ENCODE measurements at places on chromosomes 2 and 18.
A peak's percentile ranks its signal among the peaks of the same experiment; 100 is the strongest.

DNA sequence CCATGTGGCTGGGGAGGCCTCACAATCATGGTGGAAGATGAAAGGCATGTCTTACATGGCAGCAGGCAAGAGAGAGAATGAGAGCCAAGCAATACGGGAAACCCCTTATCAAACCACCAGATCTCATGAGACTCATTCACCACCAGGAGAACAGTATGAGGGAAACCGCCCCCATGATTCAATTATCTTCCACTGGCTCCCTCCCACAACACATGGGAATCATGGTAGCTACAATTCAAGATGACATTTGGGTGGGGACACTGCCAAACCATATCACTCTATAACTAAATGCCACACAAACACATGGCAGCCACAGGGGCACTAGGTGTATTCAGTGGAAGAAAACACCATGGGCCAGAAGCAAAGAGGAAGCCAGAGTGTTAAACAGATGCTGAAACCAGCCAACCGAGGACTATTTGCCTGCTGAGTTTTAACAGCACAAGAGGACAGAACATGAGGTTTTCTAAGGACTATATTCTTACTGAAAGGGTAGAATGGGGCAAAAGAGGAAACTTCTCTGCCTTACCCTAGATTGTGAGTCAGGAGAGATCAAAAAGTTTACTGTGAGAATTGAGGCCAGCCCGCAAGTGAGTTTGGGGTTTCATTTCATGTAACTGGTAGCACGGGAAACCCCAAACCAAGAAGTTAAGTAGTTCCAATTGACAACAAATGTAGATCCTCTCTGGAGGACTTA is 49.2 kb downstream of the SIGLEC15 start:
- DNase-seq = no peak

- DNase-seq = no peak
Observed at GRCh38 chr2:236943841-236944513, 141.7 kb upstream of the COPS8 start.

- no peak for DNase-seq
Observed at GRCh38 chr18:12679183-12679786, 21.4 kb upstream of the SPIRE1 start.

GRCh38 chr2:239382384-239382880 is 18.4 kb downstream of the HDAC4 start:
- no peak for DNase-seq

DNA sequence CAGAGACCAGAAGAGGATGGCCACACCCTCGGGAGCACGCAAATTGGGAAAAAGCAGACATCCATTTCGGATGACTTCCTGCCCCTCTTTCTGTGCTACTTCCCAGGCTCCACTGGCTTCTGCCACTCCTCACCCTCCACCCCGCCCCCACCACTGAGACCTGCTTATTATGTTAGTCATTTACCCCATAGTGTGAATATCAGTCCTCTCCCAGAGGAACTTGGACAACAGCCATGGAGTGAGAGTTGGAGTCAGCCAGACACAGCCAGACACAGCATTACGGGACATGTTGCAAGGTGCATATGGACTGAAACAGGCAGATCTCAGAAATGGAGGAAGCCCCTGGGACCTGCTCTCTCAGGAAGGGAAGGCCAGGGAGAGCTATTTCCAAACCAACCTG is 51.8 kb downstream of the CTIF start:
- no peak for DNase-seq

DNA sequence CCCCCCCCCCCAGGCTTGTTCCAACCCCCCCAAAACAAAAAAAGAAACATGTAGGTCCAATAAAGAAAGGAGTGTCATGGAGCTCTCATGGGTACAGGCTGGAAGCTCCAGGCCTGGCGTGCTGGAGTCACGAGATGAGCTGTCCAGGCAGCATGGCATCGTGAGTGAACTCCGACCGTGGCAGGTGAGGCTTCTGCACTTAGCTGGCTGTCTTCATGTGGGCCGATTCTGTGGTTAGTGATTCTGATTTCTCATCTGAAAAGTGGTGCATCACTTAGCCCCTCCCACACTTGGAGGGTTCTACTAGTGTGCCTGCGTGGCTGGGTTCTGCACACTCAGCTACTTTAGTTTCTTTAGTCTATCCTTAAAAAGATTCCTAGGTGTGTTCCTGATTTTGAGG is 126.4 kb upstream of the MGAT5 start:
- DNase-seq = no peak

- no peak for DNase-seq
Observed at GRCh38 chr18:23929362-23929930, 85.1 kb upstream of the TTC39C start.

GRCh38 chr2:230234122-230234722 is 8.7 kb downstream of the SP140 start:
- no peak for DNase-seq

GRCh38 chr2:32189011-32189410 is 23.3 kb downstream of the SLC30A6 start:
- no peak for DNase-seq

DNA sequence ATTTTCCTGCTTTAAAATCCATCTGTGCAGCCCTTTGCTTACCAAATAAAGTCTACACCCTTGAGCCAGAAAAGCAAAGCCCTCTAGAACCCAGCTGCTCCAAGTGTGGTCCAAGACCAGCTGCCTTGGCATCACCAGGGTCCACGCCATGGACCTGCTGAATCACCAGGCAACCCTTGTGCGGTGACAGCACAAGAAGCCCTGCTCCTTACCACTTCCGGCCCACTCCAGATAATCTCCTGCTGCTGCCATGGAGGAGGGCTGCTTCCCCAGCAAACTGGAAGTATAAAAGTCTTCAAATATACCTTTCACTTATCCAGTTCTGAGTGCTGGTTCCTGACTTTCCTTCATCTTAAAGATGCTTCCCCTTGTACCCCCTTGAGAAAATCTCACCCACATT is 106.0 kb upstream of the PKDCC start:
- no peak for DNase-seq

DNA sequence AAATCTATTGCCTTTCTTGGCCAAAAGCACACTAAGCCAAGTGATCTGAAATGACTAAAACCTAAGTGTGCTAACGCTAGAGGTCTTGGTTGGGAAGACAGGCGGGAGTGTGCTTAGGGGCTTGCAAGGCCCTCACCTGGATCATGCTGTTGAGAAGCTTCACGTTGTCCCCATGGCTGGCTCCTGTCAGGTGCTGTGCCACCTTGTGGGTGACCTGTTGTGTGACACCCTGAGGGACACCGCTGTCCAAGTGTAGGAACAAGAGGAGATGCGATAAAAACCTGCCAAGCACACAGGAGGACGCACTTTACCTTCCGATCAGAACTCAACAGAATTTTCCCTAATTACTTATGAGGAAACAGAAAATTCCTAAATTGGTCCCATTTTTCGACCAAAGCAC is 50.8 kb downstream of the EPG5 start:
- DNase-seq = no peak

GRCh38 chr2:96768083-96768561 is 7.4 kb downstream of the CNNM4 start:
- no peak for DNase-seq

DNA sequence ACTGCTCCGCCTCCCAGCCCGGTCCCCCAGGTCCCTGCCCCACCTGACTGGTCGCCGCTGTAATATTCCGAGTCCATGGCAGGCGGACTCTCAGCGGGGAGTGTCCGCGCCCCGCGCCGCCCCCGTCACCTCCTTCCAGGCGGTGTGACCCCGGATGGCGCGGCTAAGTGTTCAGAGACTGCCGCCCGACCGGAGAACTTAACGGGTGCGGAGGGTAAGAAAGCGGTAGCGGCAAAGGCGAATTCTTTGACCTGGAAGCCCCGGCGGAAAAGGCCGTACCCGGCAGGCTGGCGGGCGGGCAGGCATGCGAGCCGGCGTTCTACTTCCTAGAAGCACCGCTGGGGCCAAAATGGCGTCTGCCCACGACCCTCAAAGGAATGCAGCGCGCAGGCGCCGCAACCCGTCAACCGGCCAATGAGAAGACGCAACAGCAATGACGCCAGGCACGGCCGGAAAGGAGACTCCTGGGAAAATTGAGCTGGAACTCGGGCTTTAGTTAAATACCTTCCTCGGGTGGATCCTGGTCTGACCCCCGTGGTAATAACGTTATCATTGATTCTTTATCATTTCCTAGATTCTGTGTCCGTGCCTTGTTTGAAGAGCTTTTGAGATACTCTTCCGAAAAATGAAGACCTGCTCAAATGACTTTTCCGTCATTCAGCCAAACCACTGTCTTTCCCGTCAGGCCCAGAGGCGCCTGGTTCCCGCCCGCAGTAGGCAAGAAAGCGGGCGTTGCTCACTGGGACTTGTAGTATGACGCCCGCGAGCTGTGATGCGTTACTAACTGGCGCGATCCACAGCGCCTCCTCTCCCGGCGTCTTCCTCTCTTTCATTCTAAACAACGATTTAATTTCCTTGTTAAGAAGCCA is at the start of gene IWS1:
IWS1 (minus strand) TSS at position 358 of the 869 bp plus-strand sequence; CDS start at position 77, 281 bp downstream.
- peak; percentile 82 for DNase-seq

DNA sequence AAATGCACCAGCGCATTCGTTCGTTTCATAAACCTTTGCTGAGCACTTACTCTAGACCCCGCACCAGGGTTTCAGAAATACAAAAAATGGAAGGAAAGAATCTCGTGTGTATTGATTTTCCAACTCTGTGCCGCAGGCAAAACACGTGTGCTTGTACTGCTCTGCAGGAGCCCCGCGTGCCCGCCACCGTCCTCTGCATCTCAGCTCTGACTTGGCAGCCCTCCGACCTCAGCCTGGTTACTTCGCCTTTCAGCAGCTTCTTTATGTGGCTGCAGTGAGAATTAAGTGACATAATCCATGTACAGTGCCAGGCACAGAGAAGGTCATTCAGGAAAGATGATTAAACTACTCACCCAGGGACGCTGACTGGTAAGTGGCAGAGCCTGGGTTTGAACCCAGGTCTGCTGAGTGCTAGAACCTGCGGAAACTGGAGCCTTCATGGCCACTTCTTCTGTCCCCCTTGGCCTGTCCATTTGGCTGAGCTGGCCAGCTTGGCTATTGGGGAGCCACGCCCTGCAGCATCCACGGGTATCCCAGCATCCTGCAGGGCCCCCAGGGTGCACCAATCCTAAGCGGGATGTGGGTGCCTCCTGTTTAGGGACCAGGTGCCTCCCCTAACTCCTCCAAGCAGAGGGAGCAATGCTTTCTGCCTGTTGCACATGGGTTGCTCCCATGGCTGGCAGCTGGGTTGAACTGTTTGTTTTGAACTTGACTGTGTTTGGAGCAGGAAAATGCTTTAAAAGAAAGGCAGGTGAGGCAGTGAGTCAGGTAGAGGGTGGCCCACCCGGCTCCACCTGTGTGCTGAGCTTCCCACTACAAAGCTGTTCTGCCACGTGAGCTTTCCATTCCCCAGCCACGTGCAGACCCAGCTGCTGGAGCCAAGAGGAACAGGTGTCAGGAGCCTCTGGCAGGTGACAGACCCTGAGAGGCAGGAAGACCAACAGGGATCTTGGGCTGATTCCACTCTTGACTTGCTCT is 34.3 kb downstream of the INHBB start:
- DNase-seq = no peak

DNA sequence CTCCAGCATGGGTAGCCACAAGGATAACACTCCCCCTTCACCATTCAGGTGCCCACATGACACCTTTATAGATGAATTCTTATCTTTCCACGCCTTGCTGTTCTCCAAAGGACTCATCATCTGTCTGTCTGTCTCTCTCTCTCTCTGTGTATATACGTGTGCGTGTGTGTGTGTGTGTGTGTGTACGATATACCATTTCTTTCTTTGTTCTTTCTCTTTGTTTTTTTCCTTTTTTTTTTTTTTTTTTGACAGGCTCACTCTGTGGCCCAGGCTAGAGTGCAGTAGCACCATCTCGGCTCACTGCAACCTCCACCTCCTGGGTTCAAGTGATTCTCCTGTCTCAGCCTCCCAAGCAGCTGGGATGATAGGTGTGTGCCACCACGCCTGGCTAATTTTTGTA is 98.2 kb downstream of the DLGAP1 start:
- DNase-seq = no peak

GRCh38 chr2:241489733-241490680 is 18.4 kb downstream of the STK25 start:
- no peak for DNase-seq

- no peak for DNase-seq
Observed at GRCh38 chr2:227324642-227324994, 433 bp upstream of the MFF start.

DNA sequence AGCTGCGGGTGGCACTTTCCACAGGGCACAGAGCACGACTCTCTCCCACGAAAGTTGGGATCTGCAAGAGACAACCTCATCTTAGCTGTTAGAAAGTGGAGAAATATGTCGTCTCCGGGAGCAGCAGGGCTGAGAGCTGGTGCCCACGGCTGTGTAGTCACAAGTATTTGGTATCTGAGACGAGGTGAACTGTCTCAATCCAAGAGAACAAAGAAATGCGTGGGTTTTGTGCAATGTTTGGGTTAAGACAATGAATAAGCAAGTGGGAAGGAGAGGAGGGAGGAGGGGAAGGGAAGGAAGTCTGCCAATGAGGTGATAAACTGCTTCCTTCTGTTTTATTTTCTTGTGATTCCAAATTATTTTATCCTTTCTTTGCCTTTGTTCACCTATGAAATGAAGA is 18.0 kb downstream of the DYTN start:
- DNase-seq = no peak

- DNase-seq = no peak
Observed at GRCh38 chr2:191846515-191847476, at the start of gene CAVIN2. Gene CAVIN2, minus strand, starts transcription at chr2:191847088. Its CDS starts 163 bp downstream, at chr2:191846925.

- DNase-seq = no peak
Observed at GRCh38 chr2:236608188-236608525, 38.5 kb downstream of the ACKR3 start.

DNA sequence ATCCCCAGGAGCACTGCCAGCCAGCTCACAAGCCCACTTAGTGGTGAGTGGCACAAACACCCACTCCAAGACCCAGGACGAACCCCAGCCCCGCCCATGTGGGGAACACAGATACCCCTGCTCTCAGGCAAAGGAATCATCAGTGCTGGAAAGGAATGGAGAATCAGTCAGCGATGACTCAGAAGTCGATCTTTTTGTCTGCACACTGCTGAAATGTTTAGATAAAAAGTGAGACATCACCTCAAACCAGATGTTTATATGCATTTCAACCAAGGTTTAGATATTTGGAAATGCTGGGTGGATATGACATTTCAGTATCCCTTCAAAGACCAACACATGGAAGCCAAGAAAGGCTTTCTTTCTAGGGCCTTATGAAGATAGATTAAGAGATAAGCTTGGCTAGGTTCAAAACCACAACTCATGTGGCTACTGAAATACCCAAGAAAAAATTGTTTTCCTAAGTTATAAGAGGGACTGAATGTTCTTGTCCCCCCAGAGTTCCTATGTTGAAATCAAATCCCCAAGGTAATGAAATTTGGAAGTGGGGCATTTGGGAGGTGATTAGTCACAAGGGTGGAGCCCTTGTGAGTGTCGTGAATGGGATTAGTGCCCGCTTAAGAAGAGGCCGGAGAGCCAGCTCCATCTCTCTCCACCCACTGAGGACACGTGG is 43.7 kb downstream of the POU3F3 start:
- DNase-seq = no peak

DNA sequence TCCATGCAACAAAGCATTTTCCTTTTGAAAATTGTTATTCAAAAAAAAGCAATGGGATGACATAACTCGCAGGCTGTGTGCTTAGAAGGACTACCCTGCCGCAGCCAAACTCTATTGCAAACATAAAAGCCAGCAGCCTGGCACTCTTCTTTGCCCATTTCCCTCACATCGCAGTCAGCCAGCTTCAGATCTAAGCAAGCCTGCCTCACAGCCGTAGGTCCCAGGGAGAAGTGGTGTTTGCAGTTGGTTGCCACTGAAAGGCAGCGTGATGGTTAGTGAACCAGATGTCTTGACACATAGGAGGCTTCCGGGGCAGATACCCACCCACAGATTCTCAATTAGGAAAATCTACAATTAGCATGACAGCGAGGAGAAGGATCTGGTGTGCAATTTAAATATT is 655.2 kb downstream of the RNF144A start:
- no peak for DNase-seq

Measured in stimulated activated CD8-positive, alpha-beta memory T cell treated with anti-CD3 and anti-CD28 coated beads, Interleukin-15, amount 100 ng/mL, for 1 hour (primary cell).